ENCODE measurements at places on chromosomes 11 and 22.

GRCh38 chr11:78424334-78425270, 7.0 kb upstream of the GAB2 start:
- DNase-seq, result no peak

GRCh38 chr11:129321076-129321475, 54.6 kb upstream of the BARX2 start:
- no peak for DNase-seq

GRCh38 chr11:102119997-102120396, 9.8 kb downstream of the YAP1 start:
- DNase-seq, result no peak

DNA sequence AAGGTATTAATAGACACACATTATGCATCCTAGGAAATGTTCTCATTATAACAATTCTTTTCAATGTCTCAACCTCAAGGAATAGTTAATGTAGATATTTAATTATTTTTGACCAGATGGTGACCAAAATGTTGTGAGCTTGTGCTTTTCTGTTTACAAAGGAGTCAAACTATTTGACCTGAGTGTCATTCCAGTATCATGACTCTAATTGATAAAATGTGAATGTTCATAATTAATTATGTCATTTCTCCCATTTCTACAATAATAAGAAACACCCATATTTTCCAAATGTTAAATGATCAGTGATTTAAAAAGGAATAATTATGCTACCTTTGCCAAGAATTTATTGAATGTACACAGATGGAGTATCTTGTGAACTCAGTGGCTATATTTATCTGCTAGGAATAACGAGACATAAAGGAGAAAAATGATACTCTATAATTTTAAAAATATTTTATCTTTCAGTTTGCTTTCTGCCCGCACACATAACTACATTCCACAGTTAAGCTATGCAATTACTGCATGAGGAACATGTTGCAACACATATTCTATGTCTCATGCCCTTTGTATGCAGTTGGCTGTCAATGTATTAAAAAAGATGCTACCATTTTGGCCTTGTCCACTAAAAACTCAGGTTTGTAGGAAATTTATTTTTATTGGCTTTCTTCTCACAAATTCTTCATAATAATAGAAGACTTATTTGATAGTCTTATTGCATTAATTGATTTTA, 376.7 kb upstream of the CCDC179 start:
- DNase-seq, result no peak

- DNase-seq, result no peak
Observed at GRCh38 chr22:44590291-44590690, 92.3 kb upstream of the RTL6 start.

- DNase-seq, result peak; percentile 58
Observed at GRCh38 chr11:44286268-44286880, 23.6 kb downstream of the ALX4 start.

- no peak for DNase-seq
Observed at GRCh38 chr11:16897470-16898061, 116.6 kb downstream of the PLEKHA7 start.

GRCh38 chr22:49724893-49725489, 102.7 kb downstream of the BRD1 start:
- peak; percentile 65 for DNase-seq

DNA sequence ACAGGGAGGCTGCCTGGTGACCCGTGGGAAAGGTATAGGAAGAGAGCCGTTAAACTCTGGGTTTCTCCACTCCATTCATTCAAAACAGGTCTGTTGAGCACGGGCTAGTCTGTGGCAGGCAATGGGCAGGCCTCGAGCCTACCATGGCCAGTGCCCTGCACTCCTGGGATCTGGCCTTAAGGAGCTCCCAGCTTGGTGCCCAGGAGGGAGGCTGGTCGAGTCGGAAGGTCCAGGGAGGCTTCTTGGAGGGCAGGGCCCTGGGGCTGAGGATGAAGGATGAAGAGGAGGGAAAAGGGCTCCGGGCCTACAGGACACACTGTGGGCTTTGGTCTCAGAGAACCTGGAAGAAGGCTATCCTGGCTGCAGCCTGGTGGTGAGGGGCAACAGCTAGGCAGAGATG, 41.9 kb upstream of the MN1 start:
- DNase-seq, result no peak

DNA sequence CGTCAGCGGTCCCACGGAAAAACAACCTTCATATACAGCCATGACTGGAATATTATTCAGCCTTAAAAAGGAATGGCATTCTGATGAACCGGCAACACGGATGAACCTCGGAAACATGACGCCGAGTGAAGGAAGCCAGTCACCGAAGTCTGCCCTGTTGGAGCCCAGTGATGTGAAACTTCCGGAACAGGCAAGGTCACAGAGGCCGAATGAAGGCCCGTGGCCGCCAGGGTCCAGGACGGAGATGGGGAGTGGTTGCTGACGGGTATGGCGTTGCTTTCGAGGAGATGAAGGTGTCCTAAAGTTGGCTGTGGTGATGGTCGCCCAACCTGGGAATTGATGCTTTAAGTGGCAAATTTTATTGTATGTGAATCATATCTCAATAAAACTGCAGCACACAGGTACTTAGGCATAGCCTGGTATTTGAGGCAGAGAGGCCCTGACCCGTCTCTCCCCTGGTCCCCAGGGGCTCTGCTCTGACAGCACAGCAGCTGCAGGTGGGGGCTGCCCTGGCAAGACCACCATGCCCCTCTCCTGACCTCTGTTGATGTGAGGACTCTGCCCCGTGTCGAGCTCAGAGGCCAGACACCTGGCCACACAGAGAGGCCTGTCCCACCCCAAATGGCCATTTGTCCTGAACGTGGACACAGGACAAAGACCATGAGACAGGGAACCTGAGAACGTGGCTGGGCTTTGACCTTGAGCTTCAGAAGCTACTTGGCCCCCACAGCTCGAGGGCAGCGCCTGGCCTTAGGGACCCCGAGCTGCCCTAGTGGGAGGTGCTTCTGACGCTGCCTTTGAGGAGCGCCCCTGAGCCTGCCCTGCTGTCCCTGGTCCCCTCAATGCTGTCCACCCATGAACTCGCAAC, 1090.8 kb downstream of the BRD1 start:
- no peak for DNase-seq

- DNase-seq, result no peak
Observed at GRCh38 chr11:69873166-69874077, 54.2 kb upstream of the FGF3 start.

DNA sequence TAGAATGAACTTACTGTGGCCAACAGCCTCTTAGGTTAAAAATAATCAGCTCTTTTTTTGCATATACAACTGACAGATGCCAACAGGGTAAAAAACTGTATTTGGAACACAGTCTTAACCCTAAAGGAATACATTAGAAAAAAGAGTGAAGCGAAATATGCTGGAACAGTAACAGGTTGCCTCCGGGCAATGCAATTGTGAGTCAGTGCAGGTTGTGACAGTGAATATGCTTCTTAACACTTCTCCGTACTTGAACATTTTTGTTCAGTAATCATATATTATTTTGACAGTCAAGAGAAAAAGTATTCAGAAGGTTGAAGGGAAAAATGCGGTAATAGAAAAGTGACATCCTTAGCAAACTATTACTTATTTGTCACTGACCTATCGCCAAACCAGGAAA, 98.5 kb downstream of the DBX1 start:
- DNase-seq, result no peak

- DNase-seq, result no peak
Observed at GRCh38 chr11:105609341-105609781, 512 bp upstream of the GRIA4 start.

DNA sequence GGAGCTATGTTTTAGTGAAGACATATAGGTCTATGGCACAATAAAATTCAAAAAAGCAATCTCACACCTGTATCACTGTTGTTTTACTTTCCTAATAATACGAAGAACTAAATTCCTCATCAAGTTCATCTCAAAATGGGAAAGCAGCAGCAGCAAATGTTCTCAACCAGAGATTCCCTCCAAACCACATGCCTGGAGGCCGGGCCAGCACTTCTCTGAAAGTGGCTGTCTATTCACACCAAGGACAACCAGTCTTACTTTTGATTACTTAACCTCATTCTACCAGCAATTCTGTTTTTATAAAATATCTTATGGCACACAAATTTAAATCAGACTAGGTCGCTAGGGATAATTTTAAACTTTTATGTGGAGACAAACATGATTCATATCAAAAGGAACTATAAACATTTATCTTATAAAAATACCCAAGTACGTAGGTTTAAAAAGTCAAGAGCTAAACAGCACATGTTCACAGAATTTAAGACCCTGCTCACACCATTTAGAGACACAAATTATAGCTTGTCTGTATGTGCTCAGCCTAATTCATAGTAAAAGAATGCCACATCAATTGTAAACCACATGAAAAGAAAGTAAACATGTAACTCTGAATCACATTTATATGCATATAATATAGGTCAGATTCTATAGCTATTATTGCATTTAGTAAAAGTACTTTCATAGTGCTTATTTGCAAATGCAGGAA, 46.1 kb downstream of the RRAS2 start:
- DNase-seq, result no peak

GRCh38 chr22:46046299-46046685, 69.3 kb upstream of the WNT7B start:
- no peak for DNase-seq

DNA sequence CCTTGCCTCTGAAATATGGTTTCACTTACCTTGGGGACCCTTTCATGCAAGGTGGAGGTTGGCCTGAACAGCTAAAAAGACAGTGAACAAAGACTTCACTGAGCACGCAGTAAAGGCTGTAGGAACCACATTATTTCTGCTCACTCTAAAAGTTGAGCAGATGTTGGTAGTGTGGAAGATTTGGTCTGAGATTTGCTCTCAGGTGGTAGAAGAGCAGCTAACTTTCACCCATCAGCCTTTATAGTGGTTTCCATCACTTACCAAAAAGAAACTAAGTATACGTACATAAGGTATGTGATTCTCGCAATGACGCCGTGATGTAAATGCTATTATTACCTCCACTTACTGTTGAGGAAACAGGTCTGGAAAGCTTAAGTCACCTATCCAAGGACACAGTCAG, 47.3 kb downstream of the PRR5L start:
- DNase-seq, result no peak

DNA sequence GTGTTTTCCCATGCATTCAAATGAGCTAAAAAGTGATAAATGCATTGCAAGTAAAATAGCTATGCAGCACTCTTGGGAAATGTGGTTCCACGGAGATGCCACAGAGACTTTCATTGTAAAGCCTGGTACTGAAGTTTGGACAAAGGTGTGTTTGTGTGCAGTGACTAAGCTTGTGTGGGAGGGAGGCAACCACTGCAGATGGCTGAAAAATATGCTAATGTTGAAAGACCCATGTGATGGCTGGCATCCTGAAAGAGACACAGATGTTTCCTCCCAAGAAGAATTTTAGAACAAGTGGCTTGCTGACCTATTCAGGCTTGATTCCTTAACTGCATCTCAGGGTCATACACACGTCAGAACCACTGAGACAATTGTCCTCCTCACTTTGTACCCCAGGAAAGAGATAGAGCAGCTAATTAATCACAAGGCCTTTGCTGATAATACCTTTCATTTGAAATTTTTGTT, 73.8 kb downstream of the FAM76B start:
- DNase-seq, result peak; percentile 11

DNA sequence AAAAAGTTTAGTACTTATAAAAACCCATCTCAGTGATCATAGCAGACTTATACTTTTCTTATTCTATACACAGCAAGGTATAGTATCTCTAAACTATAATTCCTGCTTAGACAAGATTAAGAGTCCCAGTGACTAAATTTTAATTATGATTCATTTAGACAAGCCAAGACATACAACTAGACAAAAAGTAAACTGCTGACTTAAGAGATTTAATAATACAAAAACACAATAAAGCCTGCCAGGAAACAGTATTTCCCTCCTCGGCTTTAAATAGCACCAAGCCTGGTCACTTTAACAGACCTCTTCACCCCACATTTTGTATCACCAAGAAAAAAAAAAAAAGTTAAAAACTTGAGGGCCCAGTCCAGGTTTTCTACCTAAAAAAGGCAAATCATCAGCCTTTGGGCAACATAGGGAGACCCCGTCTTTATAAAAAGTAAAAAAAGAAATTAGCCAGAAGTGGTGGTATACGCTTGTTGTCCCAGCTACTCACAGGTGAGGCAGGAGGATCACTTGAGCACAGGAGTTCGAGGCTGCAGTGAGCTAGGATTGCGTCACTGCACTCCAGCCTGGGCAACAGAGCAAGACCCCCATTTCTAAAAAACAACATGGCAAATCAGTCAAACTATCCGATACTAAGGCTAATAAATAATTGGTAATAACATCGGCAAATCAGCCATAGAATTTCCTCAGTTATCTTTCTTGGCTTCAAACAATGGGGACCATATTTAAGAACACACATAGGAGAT, 53.8 kb downstream of the SIK3 start:
- DNase-seq, result no peak

DNA sequence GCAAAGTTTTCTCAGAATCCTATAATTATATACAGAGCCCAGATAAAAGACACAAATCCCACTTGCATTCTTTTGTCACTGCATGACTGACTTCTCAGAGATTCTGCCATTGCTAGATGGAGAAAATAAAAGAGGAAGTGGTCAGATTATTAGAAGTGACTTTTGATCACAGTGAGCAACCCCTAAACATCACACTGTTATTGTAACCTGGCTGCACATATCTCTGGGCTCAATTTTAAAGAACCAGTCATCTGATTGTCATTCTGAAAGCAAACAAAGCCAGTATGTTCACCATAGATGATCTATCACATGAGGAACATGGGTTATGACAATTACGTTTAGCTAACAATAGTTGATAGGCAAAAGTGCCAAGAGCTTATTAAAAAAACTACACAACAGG, 47.8 kb downstream of the COPB1 start:
- no peak for DNase-seq

DNA sequence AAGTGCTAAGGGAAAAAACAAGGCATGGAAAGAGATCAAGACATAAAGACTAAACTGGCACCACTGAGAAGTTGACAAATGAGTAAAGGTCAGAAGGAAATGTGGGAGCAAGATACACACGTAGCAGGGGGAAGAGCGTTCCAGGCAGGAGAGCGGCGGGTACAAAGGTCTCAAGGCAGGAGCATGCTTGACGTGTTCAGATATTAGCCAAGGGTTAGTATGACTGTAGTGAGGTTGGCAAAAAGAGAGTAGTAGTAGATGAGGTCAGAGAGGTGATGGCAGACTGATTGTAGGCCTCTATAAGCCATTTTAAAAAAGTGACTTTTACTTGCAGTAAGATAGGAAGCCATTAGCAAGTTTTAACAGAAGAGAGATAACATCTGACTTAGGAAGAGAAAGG, 9.9 kb downstream of the SYT9 start:
- no peak for DNase-seq

GRCh38 chr11:132077416-132077815, 707.0 kb downstream of the NTM start:
- DNase-seq, result no peak

GRCh38 chr11:48011798-48012391, 31.5 kb downstream of the PTPRJ start:
- no peak for DNase-seq

GRCh38 chr11:57601297-57601696, 3.8 kb downstream of the SERPING1 start:
- DNase-seq, result no peak

GRCh38 chr11:121090145-121090721, 10.8 kb upstream of the TECTA start:
- no peak for DNase-seq

GRCh38 chr11:87265132-87265531, 227.4 kb downstream of the TMEM135 start:
- DNase-seq, result no peak

Measured in stimulated activated CD4-positive, alpha-beta T cell treated with anti-CD3 and anti-CD28 coated beads, Interleukin-4, amount 100 ng/mL, for 48 hours (primary cell).